Regular cardiac myocyte (primary cell): ENCODE measurements at places on chromosomes 12 and 14. TPM values are rescaled to one million over a fixed set of nuclear protein-coding genes. Genes with fewer than 3 reads are reported as not detected.

Gene RPL10L
- not detected in 2 replicates for total RNA-seq

Gene CCDC197
- total RNA-seq = not detected in 2 replicates

Gene ADGRD1
- total RNA-seq = 0.38 and 1.1 TPM in 2 replicates

Gene DRAM1
- 21.9 and 132 TPM in 2 replicates for total RNA-seq

Gene WNT5B
- 47.6 and 48.3 TPM in 2 replicates for total RNA-seq

Gene GPR137C
- total RNA-seq = 0.56 and 0.58 TPM in 2 replicates

Gene C14orf180
- not detected in 2 replicates for total RNA-seq

Gene LLPH
- 5.4 and 6.3 TPM in 2 replicates for total RNA-seq
